ENCODE measurements at places on chromosomes 2 and 18. TPM values are rescaled to one million over a fixed set of nuclear protein-coding genes. Genes with fewer than 3 reads are reported as not detected.

DNA sequence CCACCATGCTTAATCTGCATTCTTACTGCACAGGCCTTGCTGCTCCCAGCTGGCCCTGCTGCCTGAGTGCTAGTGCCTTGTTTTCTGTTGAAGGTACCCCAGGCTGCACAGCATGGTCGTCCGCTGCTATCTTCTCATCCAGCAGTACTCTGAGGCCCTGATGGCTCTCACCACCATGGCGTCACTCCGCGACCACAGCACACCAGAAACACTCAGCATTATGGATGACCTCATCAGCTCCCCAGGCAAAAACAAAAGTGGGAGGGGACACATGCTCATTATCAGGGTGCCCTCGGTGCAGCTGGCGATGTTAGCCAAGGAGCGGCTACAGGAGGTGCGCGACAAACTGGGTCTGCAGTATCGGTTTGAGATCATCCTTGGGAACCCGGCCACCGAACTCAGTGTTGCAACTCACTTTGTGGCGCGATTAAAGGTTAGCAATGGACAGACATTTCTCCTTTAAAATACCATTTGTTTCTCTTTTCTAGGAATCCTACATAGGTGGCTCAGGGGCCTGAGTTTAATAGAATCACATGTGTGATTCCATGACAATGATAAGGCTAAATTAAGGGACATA lies 110.5 kb downstream of the ESCO1 start:
- no peak for DNase-seq

Gene CRACDL
- polyA plus RNA-seq: not detected

Gene SIGLEC15
- polyA plus RNA-seq: 1.5 TPM

GRCh38 chr2:218368621-218369153 lies 12.0 kb downstream of the CATIP start:
- no peak for DNase-seq

Gene MBOAT2
- polyA plus RNA-seq: 59.2 TPM

DNA sequence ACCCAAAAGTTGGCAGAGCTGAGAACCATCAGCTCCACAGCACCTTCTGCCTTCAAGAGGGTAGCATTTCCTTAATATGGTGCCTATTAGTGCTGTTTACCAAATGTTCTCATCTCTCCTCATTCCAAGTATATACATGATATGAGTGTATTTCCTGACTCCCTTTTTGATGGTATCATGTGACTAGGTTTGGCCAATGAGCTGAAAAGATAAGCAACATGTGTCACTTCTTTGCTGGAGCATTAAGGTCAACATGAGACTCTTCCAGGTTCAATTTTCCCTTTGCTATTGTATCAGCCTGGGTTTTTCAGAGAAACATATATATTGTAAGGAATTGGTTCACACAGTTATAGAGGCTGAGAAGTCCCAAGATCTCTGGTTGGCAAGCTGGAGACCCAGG lies 310.9 kb downstream of the HRH4 start:
- no peak for DNase-seq

Gene NLRC4
- polyA plus RNA-seq: not detected
